ENCODE measurements at places on chromosomes 4 and X.
A peak's percentile ranks its signal among the peaks of the same experiment; 100 is the strongest.

DNA sequence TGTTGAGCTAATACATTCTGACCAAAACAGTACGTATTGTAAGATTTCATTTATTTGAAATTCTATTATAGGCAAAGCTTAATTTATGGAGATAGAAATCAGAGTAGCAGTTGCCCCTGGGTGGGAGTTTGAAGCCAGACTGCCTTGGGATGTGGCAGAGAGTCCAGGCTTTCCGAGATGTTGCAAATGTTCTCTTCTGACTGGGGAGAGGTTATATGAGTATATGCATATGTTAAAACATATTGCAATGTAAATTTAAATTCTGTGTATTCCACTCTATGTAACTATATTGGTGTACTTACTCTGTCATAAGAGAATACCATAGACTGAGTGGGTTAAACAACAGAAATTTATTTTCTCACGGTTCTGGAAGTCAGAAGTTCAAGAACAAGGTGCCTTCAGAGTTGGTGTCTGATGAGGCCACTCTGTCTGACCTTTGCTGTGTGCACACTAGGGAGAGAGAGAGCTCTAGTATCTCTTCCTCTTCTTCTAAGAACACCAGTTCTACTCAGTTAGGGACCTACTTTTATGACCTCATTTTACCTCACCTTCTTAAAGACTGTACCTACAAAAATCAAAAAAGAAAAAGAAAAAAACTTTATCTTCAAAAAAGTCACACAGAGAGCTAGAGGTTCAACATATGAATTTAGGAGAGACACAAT, 299.3 kb upstream of the HS3ST1 start:
- no peak overlapping the region for H3K27ac ChIP-seq
- DNase-seq, result no peak
- no peak overlapping the region for H3K4me3 ChIP-seq
- H3K27me3 ChIP-seq, result no peaks in the 10 kb centered on the region

GRCh38 chr4:156971165-156971675, 379 bp downstream of the PDGFC start:
- peaks cover 3% of the 10 kb centered on the region for H3K4me1 ChIP-seq
- DNase-seq, result no peak
- H3K36me3 ChIP-seq, result no peaks in the 10 kb centered on the region
- H3K27me3 ChIP-seq, result peaks cover 26% of the 10 kb centered on the region

- no peak overlapping the region for H3K4me3 ChIP-seq
- no peak overlapping the region for H3K27ac ChIP-seq
- no peak for DNase-seq
- no peaks in the 10 kb centered on the region for H3K27me3 ChIP-seq
- H3K4me1 ChIP-seq, result no peaks in the 10 kb centered on the region
Observed at GRCh38 chrX:2332252-2332651, 168.5 kb downstream of the DHRSX start.

DNA sequence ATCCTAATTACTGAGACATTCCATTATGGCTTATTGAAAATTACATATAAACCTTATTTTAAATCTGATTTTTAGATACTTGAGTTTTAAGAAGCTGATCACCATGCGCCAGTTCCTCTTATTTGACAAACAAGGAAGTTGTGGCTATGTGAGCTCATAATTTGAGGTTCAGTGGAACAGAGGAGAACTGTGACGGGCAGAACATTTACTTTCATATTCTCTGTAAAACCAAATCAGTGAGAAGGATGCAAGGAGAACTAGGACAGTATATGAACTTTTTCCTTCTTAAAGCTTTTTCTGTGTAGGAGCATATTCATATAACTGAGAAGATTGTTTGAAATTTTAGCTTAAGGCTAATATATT, 25.3 kb downstream of the STIM2 start:
- H3K27ac ChIP-seq, result peak overlapping the region; percentile 76
- no peaks in the 10 kb centered on the region for H3K27me3 ChIP-seq
- DNase-seq, result peak; percentile 31

GRCh38 chr4:76197971-76198410, 15.6 kb downstream of the SCARB2 start:
- peaks cover 33% of the 10 kb centered on the region for H3K4me1 ChIP-seq
- no peak for DNase-seq
- no peak overlapping the region for H3K4me3 ChIP-seq
- H3K27ac ChIP-seq, result no peak overlapping the region
- H3K27me3 ChIP-seq, result no peaks in the 10 kb centered on the region

DNA sequence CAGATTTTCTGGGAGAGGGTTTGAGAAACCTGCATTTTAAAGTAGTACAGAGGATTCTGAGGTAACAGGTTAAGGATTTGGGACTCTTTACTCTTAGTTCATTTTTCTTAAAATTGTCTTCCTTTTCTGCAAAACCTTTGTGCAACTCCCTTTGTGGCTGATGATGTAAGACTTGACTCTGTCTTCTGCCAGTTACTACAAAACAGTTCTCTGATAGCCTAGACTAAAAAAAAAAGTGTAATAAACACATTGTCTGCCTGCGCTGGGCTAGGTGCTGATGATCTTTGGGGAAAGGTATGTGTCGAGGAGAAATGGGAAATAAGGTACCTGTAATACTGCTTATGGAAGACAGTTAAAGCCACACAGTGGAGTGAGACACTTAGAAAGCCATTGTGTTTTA, 28.7 kb downstream of the IL13RA1 start:
- H3K27ac ChIP-seq, result no peak overlapping the region
- no peaks in the 10 kb centered on the region for H3K4me1 ChIP-seq
- H3K36me3 ChIP-seq, result no peaks in the 10 kb centered on the region
- peaks cover 19% of the 10 kb centered on the region for H3K27me3 ChIP-seq

DNA sequence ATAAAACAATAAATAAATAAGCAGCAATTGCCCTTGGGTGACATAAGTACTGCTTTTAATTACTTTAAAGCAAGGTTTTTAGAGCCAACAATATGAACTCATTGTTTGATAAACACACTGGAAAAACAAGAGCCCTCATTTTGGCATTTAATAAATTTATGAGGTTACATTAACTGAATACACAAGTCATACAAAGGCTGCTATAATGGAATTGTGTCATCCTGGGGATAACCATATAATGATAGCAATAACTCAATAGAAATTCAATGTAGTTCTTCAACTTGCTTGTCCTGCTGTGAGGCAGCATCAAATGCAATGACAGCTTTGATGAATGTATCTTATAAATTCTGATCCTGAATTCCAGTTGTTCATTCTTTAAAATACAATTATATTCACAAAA, 1512.5 kb downstream of the STIM2 start:
- no peaks in the 10 kb centered on the region for H3K4me1 ChIP-seq
- no peak for DNase-seq
- no peaks in the 10 kb centered on the region for H3K27me3 ChIP-seq

DNA sequence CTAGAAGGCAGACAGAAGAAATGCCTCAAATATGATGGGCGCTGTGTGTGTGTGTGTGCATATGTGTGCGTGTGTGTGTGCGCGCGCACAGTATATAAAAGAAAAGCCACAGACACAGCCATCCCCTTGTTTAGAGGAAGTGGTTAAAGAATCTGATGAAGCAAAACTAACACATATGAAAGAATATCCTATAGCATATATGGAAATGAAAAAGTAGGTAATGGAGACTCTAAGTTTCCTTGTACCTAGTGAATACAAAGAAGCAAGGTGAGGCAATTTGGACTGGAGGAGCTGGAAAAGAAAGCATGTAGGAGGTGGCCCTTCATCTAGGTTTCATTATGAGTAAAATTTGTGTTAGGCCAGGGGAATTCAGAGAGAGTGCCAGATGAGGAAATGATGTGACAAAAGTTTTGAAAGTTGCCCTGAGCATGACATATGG, 58.6 kb upstream of the MCF2 start:
- peak; percentile 14 for DNase-seq
- no peak overlapping the region for H3K27ac ChIP-seq
- H3K36me3 ChIP-seq, result no peaks in the 10 kb centered on the region
- no peaks in the 10 kb centered on the region for H3K4me1 ChIP-seq
- no peak overlapping the region for H3K4me3 ChIP-seq

GRCh38 chr4:114209584-114209983, 230.1 kb upstream of the ARSJ start:
- H3K27ac ChIP-seq, result no peak overlapping the region
- no peaks in the 10 kb centered on the region for H3K4me1 ChIP-seq
- no peaks in the 10 kb centered on the region for H3K36me3 ChIP-seq
- no peaks in the 10 kb centered on the region for H3K27me3 ChIP-seq
- no peak overlapping the region for H3K4me3 ChIP-seq
- no peak for DNase-seq

GRCh38 chrX:98379134-98379533, 1495.4 kb downstream of the RPA4 start:
- DNase-seq, result no peak
- H3K4me1 ChIP-seq, result no peaks in the 10 kb centered on the region
- H3K27ac ChIP-seq, result no peak overlapping the region
- H3K36me3 ChIP-seq, result no peaks in the 10 kb centered on the region
- H3K4me3 ChIP-seq, result no peak overlapping the region
- no peaks in the 10 kb centered on the region for H3K27me3 ChIP-seq

- no peaks in the 10 kb centered on the region for H3K4me1 ChIP-seq
- no peak within 1 kb of the TSS for H3K27ac ChIP-seq
- H3K4me3 ChIP-seq, result no peak within 1 kb of the TSS
- H3K36me3 ChIP-seq, result no peaks in the 10 kb centered on the region
- peaks cover 15% of the 10 kb centered on the region for H3K27me3 ChIP-seq
- DNase-seq, result no peak
Observed at GRCh38 chrX:21658152-21658737, at the start of gene KLHL34. TSS of gene KLHL34 (minus strand) at chrX:21658330. CDS start at chrX:21657788, 542 bp downstream.

- DNase-seq, result no peak
- no peak overlapping the region for H3K4me3 ChIP-seq
- no peaks in the 10 kb centered on the region for H3K4me1 ChIP-seq
- H3K27ac ChIP-seq, result no peak overlapping the region
- H3K27me3 ChIP-seq, result no peaks in the 10 kb centered on the region
- no peaks in the 10 kb centered on the region for H3K36me3 ChIP-seq
Observed at GRCh38 chr4:144681806-144682205, 35.9 kb downstream of the HHIP start.

- H3K27ac ChIP-seq, result no peak overlapping the region
- H3K27me3 ChIP-seq, result no peaks in the 10 kb centered on the region
- H3K36me3 ChIP-seq, result no peaks in the 10 kb centered on the region
Observed at GRCh38 chrX:96729868-96730643, 45.4 kb downstream of the DIAPH2 start.

GRCh38 chr4:67019686-67020437, 525.4 kb downstream of the CENPC start:
- H3K4me1 ChIP-seq, result no peaks in the 10 kb centered on the region
- H3K4me3 ChIP-seq, result no peak overlapping the region
- no peak for DNase-seq
- H3K27ac ChIP-seq, result no peak overlapping the region
- H3K36me3 ChIP-seq, result no peaks in the 10 kb centered on the region
- no peaks in the 10 kb centered on the region for H3K27me3 ChIP-seq

DNA sequence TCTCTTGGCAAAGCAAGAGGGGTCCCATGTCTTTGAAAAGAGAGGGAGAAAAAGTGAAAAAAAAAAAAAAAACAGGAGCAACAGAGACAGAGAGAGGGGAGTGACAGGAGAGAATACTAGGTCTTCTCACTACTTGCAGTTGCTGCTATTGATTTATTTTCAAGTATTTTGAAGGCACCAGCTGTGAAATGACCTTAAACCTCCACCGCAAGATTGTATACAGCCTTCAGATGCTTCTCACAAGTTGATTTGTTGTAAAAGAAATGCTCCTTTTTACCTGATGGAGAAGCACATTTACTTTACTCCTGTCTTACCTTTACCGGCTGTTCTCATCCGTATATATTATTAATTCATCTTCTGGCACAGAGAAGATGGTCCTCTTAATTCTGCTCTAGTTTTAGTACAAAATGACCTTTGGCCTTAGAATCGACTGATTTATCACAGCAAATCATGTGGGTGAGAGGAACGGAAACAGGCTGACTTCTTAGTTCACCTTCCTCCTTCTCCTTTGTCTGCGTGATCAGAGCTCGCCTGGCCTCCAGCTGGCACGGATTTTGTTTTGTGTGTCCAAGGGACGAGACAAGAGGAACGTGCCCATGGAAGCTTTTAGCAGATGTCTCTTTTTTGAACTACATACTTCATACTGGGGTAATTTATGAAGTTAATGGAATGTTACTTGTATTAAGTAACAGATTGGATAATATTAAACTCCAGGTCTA, 82.4 kb upstream of the PACRGL start:
- H3K4me1 ChIP-seq, result peaks cover 5% of the 10 kb centered on the region
- H3K36me3 ChIP-seq, result no peaks in the 10 kb centered on the region
- no peak for DNase-seq
- no peaks in the 10 kb centered on the region for H3K27me3 ChIP-seq
- H3K27ac ChIP-seq, result no peak overlapping the region

- H3K4me3 ChIP-seq, result no peak overlapping the region
- H3K36me3 ChIP-seq, result no peaks in the 10 kb centered on the region
- H3K4me1 ChIP-seq, result no peaks in the 10 kb centered on the region
- no peak overlapping the region for H3K27ac ChIP-seq
Observed at GRCh38 chr4:30790123-30790522, 70.0 kb downstream of the PCDH7 start.

DNA sequence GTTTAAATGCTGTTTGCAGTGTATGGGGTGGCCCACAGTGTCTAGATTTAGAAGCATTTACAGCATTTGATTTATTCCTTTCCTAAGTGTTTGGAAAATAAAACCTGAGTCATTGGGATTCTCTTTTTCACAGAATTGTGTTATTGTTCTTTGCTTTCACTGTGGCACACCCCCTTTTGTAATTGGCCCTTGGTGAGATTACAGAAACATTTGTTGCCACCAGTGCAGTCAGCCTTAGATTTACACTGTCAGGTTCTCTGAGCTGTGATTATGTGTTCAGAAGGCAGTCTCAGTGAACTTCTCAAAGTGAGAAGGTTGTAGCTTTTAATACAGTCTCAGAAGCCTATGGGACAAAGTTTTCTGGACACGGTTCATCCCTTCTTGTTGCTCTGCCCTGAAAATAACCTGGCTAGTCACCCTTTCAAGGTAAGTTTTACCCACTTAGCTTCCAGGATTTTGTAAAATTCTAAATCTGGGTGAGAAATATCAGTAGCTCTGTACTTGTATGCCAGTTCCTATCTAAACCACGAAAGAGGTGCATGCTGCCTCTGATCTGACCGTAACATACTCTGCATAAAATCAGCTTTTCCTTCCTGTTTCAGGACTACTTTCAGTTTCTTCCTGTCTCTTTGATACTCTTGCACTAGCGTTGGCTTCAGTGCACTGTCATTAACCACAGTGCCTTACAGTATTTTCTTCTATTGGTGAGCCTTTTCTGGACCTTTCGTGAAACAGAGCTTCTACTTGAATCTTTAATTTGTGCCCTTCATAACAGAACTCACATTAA, 12.6 kb downstream of the RUFY3 start:
- H3K4me1 ChIP-seq, result peaks cover 20% of the 10 kb centered on the region
- peak overlapping the region; percentile 74 for H3K4me3 ChIP-seq
- H3K27me3 ChIP-seq, result no peaks in the 10 kb centered on the region
- DNase-seq, result peak; percentile 32

GRCh38 chr4:845233-845835, 19.4 kb upstream of the CPLX1 start:
- DNase-seq, result no peak
- H3K27me3 ChIP-seq, result no peaks in the 10 kb centered on the region
- H3K27ac ChIP-seq, result no peak overlapping the region
- H3K4me3 ChIP-seq, result no peak overlapping the region
- H3K4me1 ChIP-seq, result peaks cover 1% of the 10 kb centered on the region

GRCh38 chr4:184344899-184345572, 127.4 kb upstream of the ENPP6 start:
- no peak for DNase-seq
- H3K4me1 ChIP-seq, result peaks cover 21% of the 10 kb centered on the region
- peaks cover 10% of the 10 kb centered on the region for H3K36me3 ChIP-seq
- no peak overlapping the region for H3K27ac ChIP-seq
- no peaks in the 10 kb centered on the region for H3K27me3 ChIP-seq

- peaks cover 24% of the 10 kb centered on the region for H3K36me3 ChIP-seq
- H3K27me3 ChIP-seq, result no peaks in the 10 kb centered on the region
- DNase-seq, result peak; percentile 47
- peaks cover 12% of the 10 kb centered on the region for H3K4me1 ChIP-seq
Observed at GRCh38 chr4:87093443-87094123, 126.8 kb downstream of the KLHL8 start.
